Cortex of kidney (tissue), 1 donor: ENCODE measurements at places on chromosomes 6 and 20.

- no peak for DNase-seq
These were observed 274.0 kb downstream of the MAFB start for GRCh38 chr20:40414843-40415615.

DNA sequence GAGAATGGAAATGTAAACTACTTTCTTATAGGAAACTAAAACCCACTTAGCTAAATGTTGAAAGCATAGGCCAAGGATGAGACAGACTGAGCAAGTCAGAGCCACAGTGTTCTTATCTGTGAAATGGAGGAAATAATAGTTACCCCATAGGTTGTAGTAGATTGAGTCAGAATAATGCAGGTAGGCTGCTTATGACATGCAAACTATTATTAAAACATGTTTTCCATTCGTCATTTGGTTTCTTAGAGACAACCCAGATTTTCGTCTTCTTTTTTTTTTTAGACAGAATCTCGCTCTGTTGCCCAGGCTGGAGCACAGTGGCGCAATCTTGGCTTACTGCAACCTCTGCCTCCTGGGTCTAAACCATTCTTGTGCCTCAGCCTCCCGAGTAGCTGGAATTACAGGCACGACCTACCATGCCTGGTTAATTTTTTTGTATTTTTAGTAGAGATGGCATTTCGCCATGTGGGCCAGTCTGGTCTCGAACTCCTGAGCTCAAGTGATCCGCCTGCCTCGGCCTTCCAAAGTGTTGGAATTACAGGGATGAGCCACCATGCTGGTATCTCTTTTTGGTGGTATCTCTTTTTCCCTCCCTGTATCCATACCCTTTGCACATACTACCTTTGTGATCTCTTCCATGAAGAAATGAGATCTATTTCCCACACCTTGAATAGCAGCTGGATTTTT is 196.5 kb upstream of the ZNF217 start:
- no peak for DNase-seq

DNA sequence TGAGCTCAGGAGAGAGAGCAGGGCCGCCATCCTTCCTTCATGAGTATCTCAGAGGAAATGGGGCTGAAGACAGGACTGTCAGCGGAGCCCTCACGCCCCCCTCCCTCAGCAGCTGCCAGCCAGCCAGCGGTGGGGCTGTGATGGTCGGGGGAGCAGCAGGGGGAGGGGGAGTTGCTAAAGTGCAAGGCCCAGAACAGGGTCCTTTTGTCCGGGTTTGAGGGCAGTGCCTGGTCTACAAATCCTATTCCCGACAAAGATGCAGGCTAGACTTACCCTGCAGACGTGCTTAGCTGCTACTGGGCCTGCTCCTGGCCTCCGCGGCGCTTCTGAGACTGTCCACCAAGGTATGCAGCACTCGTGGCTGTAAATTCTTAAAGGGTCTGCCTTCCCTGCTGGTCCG is 593.4 kb upstream of the CDH4 start:
- no peak for DNase-seq

DNA sequence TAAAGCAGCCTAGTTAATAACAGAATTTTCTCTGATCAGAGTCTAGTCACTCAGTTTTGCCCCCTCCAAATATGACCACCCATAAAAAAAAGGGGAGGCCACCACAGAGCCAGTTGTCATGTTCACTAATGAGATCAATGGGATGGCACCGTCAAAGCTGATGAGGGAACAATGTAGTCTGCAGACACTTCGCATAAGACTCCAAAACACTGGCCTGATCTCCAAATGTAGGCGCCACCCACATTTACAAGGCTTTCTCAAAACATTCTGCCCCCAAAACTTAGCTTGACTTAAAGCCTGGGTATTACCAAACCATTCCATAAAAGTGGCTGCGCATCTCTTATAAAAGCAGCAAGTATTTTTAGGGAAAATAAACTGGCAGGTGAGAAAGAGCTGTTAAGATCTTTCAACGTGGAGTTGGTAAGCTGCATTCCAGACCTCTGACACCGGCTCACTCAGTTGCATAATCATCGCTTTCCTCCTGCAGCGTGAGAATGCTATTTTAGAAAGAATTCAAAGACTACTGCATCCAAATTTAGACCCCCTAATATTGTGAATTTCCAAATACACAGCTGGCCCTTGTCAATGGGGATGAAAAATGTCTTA is 59.3 kb downstream of the TBC1D7 start:
- DNase-seq = no peak

DNA sequence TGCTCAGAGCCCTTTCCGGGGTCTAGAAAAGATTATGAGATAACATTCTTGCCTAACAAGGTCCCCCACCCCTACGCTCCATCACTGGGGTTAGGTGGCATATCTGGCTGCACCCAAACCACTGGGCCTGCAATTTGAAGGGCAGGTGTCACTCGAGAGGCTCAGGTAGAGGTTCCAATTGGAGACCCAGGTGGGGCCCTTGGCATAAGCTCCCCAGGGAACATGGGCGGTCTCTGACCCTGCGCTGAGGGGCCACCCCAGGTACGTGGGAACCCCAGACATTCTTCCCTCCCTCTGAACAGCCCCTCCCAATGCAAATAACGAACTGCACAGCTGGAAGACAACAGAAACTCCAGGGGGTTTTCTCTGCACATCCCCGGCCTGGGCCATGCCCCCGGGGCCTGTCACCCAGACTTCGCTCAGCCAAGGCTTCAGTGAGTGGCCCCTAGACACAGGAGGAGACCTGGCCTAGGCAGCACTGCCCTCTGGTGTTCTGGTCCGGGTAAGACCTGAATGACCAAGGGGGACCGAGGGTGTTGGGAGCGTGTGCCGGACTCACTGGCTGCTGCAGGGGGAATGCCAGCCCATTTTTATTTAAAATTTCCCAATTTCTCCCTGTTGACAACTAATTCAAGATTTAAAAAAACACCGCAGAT is 47.5 kb downstream of the DSTN start:
- no peak for DNase-seq

DNA sequence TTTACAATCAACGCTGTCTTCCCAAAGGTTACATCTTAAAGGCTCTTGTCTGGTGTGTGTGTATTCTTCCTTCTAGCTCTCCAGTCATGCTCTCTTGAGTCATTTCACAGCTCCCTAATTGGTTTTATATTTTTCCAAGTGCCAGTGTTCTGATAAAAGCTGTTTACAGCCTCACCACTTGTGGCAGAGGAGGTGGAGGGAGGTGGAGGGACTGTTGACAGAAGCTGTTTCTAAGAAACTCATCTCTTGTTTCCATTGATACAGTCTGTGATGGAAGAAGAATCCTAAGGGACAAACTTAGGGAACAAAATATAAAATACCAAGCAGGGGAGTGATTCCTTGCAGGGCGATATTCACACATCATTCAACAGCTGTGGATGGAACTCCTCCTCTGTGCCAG is 64.0 kb downstream of the QRSL1 start:
- no peak for DNase-seq

- DNase-seq = no peak
These were observed 7.0 kb downstream of the GRIK2 start for GRCh38 chr6:101400326-101401135.

- DNase-seq = no peak
These were observed 20.5 kb downstream of the UBE2V1 start for GRCh38 chr20:50092436-50092835.

GRCh38 chr20:40134176-40134575 is 554.9 kb downstream of the MAFB start:
- DNase-seq = no peak

GRCh38 chr6:89508755-89509563 is 76.0 kb downstream of the ANKRD6 start:
- DNase-seq = no peak
